Dorsolateral prefrontal cortex (tissue), 122 donors: ENCODE measurements at places on chromosomes 7 and 10.

DNA sequence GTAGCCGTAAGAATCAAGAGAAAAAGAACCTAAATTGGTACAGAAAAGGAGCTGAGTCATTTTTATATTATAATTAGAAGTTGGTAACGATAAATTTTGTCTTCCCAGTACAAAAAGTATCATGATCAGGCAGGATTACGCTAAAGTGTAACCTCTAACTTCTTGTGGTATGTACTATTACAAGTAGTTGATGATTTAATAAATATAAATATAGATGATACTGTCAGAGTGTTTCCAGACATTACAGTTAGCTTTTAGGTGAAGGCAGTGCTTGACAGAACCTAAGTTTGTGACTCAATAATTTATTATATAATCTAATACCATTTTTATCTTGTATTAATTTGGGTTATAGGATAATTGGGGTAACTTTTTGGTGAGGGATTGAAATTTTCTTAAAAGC lies 53.4 kb downstream of the ZEB1 start:
- no peak for DNase-seq

DNA sequence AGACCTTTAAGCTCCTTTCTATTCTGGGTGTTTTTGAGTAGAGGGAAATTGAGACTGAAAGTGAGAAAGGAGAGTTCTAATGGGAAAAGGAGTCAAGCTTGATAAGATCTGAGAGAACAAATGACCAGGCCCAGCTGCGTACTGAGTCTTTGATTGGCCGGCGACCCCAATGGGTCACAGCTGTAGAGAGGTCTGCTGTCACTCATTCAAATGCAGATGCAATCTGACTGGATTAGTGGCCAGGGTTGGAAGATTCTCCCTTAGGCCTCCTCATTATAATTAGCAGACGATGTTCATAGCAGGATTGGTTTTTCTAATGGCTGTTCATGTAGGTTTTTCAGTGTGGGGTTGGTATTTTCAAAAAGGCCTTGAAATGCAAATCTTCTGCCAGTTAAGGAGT lies 127.2 kb upstream of the SLC25A13 start:
- DNase-seq, result no peak

DNA sequence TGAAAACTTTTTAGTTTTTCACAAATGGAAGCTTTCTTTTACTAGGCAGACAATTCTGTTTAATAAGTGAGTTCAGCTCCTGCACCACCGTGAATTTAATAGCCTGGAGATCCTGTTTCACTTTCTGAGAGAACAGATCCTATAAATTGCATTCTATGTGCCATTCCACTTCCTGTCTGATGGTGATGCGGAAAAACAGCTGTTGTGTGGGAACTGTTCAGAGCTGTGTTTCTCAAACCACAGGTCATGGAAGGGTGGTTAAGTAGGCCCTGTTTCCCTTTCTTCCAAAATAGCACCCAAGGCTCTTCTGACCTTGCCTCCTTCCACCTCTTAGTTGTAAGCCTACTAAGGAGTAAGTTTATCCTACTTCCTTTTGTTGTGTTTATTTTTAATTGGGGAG lies 97.2 kb upstream of the DKK1 start:
- no peak for DNase-seq

DNA sequence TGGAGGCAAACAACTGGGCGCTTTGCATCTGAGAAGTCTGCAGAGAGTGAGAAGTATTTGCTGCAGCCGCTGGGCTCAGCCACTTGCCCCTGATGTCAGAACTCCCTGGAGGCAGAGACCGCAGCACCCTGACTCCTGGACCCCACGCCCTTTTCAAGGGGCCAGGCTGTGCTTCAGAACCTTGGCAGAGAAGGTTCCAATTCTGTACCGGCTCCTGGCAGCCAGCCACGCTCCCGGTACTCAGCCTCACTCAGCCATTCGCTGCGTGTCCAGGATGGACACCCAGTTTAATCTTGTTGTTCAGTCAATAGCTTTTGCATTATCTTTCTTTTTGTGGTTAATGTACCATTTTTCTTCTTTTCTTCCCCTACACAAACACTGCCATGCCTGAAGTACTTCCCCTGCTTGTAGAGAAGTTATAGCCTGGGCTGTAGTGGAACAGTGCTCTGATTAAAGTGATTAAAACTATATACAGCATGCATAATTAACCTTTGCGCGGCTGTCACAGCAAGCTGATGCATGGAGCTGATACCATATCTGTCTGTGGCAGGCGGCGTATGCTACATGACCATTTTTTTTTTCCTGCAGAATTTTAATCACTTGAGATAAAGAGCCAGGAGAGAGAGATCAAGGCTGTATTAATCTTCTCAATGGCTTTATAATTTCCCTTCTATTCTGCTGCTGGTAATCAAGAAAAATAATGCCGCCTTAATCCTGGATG lies 578.5 kb downstream of the SDK1 start:
- DNase-seq, result no peak

DNA sequence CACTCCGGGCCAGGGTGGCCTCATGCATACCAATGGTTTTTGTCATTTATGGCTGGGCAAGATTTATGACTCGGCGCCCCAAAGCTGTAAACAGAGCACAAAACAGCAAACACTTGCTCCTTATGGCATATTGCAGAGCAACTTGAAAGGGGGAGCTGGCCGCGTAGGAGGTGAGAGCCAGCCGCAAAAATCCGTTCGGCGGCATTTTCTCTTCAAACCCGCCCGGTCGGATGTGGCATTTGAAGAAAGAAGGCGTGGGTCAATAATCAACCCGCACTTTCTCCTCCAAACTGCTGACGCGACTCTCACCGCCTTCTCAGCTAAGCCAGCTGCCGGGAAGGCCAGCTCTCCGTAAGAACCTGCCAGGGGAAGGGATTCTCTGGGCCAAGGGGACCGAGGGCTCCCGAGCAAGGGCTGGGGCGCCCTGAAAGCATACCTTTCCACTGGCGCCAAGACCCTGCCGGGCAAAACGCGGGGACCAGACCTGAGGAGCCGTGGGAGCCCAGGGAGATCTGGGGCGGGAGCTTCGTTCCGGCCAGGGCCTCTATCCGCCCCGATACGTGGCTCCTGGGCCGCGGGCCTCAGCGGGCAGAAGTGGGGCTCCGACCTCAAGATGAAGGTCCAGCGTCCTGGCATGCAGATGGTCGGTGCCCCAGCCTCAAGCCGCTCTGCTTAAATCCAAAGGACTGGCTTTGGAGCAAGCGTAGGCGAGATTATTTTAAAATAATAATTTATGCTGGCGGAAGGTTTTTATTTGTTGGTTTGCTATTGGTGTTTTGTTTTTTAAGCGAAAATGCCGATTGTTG lies 12.9 kb upstream of the HOXA2 start:
- no peak for DNase-seq

DNA sequence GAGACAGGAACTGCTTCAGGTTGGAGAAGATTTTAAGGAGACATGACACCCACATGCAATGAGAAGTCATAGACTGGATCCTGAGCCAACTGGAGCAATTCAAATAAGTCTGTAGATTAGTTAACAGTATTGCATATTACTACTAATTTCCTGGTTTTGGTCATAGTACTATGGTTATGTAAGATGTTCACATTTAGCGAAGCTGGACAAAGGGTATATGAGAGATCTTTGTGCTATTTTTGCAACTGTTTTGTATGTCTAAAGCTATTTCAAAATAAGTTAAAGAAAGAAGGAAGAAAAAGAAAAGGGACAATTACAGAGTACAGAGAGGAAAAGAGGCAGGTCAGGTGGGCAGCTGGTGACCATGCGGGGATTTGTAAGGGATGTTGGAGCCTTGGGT lies 116.5 kb upstream of the SVIL start:
- no peak for DNase-seq

DNA sequence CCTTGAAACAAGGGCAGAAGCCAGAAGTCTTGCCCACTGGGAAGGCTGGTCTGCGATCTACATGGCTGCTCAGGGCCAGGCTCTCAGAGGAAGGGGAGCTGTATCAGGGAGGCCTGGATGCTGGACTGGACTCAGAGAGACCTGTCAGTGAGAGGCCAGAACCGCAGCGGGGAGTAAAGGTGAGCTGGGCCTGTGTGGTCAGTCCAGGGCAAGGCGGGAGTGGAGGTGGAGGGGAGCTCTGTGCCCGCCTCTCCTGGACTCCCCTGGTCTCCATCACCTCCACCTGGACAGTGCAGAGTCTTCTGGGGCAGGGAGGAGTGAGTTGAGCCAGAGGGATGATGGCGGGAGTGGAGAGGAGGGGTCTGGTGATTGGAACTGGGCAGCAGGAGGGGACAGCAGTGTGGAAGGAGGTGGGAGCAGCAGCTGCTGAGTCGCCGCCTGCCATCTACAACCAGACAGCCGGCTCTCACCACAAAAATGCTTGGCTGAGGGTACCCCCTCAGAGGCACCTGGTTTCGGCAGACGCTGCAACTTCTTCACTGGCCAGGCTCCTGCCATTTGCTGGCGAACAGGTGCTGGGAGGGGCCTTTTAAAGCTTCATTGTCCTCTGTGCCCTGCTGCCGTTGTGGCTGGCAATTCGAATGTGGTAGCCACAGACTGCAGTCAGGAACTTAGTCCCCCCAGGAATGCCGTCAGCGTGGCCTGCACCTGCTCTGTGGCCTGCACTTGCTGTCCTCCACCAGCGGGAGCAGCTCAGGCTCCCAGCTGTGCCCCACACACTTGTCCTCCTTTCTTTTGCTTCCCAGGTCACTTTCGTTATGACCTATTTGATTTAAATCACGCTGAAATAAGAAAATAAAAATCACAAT lies 3.5 kb downstream of the RASSF4 start:
- no peak for DNase-seq
